Large intestine (tissue), 12 donors: ENCODE measurements at places on chromosomes 5 and 9. TPM values are rescaled to one million over a fixed set of nuclear protein-coding genes. Genes with fewer than 3 reads are reported as not detected.

DNA sequence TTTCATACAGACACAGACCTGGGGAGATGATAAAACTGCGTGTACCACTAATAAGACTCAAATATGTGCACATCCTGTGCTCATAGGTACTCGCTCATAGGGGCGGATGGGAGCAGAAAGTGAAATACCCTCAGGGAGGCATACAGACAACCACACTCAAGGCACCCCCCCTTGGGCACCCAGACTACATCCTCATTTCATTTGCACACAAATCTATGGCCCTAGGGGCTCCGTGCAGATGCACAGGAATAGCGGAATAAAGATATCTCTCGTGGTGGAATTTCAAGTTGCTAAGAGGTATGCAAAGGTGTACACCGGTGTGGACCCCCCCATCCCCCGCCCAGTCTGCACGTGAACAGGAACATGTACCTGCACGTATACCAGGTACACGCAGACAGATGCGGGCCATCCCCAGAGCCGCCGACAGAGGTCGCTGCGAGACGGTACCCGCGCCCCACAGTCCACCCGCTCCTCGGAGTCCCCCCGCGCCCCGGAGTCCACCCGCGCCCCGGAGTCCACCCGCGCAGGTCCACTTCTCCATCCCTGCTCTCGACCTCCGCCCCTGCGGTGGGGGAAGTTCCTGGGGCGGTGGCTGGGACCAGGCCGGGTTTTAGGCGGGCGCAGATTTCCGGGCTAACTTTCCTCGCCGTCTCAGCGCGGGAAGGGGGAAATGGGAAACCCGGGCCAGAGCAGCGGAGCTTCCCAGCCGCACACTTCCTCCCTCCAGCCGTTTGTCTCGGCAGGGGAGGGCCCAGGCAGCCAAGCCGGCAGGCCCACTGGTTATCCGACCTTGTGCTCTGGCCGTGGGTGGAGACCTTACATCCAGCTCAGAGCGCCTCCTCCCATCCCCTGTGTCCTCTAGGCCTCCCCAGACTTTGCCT, 1.0 kb upstream of the IL12B start:
- DNase-seq, result peak; percentile 43
- peaks cover 18% of the 10 kb centered on the region for H3K27me3 ChIP-seq
- H3K36me3 ChIP-seq, result no peaks in the 10 kb centered on the region
- no peaks in the 10 kb centered on the region for H3K4me1 ChIP-seq
- peak overlapping the region; percentile 37 for H3K4me3 ChIP-seq

DNA sequence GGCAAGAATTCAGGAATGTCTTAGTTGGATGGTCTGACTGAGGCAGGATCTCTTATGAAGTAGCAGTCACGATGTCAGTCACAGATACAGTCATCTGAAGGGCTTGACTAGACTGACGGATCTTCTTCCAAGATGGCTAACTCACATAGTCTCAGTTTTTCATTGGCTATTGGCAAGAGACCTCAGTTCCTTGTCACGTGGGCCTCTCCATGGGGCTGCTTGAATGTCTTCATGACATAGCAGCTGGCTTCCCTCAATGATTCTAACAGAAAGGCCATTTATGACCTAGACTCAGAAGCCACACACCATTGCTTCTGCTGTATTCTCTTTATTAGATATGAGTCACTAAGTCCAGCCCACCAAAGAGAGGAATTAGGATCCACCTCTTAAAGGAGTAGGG, 4.7 kb downstream of the APC start:
- H3K4me3 ChIP-seq, result no peak overlapping the region
- H3K27me3 ChIP-seq, result no peaks in the 10 kb centered on the region
- DNase-seq, result no peak
- no peak overlapping the region for H3K27ac ChIP-seq
- H3K36me3 ChIP-seq, result no peaks in the 10 kb centered on the region
- no peaks in the 10 kb centered on the region for H3K4me1 ChIP-seq

The GFI1B gene
- polyA plus RNA-seq, result 6.2 TPM

- no peaks in the 10 kb centered on the region for H3K27me3 ChIP-seq
- no peak overlapping the region for H3K27ac ChIP-seq
- no peak overlapping the region for H3K4me3 ChIP-seq
- H3K4me1 ChIP-seq, result no peaks in the 10 kb centered on the region
- no peak for DNase-seq
These were observed 15.9 kb downstream of the ATP6V0E1 start for GRCh38 chr5:172999372-172999973.

The FBXL7 gene
- polyA plus RNA-seq, result 7.2 TPM

The NFIB gene
- polyA plus RNA-seq, result 16.6 TPM

The TAS2R1 gene
- polyA plus RNA-seq, result not detected

GRCh38 chr9:37035648-37036370, 1.7 kb upstream of the PAX5 start:
- no peak for DNase-seq
- H3K27me3 ChIP-seq, result peaks cover 98% of the 10 kb centered on the region
- H3K4me1 ChIP-seq, result peaks cover 21% of the 10 kb centered on the region
- no peak overlapping the region for H3K4me3 ChIP-seq
- no peak overlapping the region for H3K27ac ChIP-seq

The PCDHAC1 gene
- polyA plus RNA-seq, result 1.2 TPM

- peaks cover 26% of the 10 kb centered on the region for H3K4me1 ChIP-seq
- H3K36me3 ChIP-seq, result peaks cover 33% of the 10 kb centered on the region
- H3K27ac ChIP-seq, result no peak overlapping the region
- no peak for DNase-seq
- H3K4me3 ChIP-seq, result peak overlapping the region; percentile 64
- H3K27me3 ChIP-seq, result no peaks in the 10 kb centered on the region
These were observed 14.4 kb upstream of the SYNPO start for GRCh38 chr5:150625831-150626746.

DNA sequence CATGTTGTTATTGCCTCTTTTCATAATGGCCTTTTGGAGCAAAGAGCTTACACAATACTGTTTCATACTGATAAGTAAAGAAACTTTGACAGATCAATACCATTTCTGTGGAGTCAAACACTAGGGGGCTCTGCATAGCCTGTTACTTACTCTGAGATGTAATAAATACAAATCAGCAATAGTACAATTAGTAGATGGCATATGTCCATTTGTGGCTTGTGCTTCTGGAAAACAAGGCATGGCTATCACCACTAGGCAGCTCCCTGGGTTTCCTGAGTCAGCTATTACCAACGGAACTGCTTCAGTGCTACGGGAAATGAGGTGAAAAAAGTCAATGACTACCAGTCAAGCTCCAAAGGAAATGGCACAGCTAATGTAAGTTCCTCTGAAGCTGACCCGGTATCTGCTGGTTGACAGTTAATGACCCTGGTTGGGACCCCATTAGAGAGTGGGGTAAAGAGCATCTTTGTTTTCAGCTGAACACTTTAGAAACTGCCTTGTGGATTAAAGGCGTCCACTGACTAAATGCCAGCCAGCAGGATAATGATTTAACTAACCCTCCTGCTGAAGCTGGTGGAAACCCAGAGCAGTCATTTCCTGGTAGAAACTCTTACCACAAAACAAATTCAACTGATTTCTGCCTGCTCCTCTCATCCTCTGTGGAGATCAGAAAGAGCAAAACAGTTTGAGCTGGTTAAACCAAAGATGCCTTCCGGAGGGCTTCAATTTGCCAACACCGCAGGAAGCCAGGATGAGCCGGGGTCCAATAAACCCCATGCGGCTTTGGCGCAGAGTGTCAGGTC, 69.0 kb upstream of the FAM169A start:
- H3K4me1 ChIP-seq, result peaks cover 17% of the 10 kb centered on the region
- H3K27ac ChIP-seq, result peak overlapping the region; percentile 39
- peak; percentile 72 for DNase-seq
- no peaks in the 10 kb centered on the region for H3K36me3 ChIP-seq

DNA sequence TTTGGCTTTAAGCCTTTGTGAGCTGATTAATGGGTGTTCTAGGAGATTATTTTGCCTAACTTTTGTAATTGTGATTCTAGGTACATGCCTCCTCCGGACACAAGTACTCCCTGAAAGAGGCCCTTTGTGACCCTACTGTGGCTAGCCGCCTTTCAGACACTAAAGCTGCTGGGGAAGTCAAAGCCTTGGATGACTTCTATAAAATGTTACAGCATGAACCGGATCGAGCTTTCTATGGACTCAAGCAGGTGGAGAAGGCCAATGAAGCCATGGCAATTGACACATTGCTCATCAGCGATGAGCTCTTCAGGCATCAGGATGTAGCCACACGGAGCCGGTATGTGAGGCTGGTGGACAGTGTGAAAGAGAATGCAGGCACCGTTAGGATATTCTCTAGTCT, 13.6 kb downstream of the ITGA1 start:
- H3K27ac ChIP-seq, result peak overlapping the region; percentile 87
- H3K27me3 ChIP-seq, result no peaks in the 10 kb centered on the region
- peaks cover 10% of the 10 kb centered on the region for H3K36me3 ChIP-seq
- peak overlapping the region; percentile 71 for H3K4me3 ChIP-seq
- peak; percentile 32 for DNase-seq

DNA sequence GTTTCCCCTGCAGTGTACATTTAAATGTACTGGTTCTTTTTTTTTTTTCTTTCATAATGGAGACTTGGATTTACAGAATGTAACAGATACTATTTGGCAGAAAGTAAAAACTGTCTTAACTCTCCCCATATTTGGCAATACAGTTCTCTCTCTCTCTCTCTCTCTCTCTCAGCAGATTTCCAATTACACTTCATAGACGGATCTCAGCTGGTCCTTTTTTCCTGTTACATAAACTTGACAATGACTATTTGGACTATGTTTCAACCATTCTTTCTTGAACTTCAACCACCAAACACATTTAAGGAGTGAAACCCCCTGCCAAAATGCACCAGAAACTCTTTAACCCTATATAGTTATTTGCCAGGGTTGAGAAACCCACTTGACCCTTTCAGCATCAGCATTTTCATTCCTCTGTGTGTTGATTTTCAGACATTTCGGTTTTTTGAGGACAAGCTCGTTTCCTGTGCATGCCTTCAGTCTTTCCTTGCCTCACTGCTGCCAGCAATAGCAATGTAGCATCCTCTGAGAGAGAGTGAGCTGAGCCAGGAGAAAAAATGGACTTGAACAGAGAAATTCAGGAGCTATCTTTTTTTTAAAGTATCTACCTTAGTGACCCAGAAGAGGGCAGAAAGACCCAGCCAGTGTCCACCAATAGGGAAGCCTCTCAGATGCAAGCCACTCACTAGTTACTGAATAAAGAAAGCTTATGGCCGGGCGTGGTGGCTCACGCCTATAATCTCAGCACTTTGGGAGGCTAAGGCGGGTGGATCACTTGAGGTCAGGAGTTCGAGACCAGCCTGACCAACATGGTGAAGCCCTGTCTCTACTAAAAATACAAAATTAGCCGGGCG, 26.0 kb upstream of the GNA14 start:
- DNase-seq, result peak; percentile 20
- H3K4me3 ChIP-seq, result no peak overlapping the region
- no peaks in the 10 kb centered on the region for H3K4me1 ChIP-seq
- no peak overlapping the region for H3K27ac ChIP-seq
- H3K27me3 ChIP-seq, result no peaks in the 10 kb centered on the region
- no peaks in the 10 kb centered on the region for H3K36me3 ChIP-seq

The GARNL3 gene
- 24.0 TPM for polyA plus RNA-seq

DNA sequence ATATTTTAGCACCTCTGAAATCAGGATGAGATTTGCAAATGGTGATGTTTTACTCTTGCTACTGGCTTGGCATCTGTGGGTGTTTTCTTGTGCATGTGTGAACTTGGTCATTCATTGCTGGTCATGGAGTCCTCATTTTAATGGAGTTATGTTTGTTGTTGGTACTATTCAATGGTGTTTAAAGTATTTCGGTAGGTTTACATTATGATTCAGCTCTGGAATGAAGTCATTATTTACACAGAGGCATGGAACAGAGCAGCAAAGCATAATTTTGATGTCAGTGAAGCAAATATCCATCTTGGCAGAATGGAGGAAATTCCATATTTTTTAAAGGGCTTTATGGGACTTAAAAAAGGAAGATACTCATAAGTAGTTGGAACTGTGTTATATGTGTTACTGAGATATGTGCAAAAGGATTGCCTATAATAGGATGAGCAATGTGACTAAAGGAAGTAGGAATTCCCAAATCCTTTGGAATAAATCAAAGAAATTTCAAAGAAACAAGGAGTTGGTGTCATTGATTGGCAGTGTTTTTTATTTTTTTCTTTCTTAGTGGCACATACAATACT, 147.4 kb downstream of the ACTBL2 start:
- H3K4me3 ChIP-seq, result no peak overlapping the region
- H3K27me3 ChIP-seq, result peaks cover 2% of the 10 kb centered on the region
- no peak overlapping the region for H3K27ac ChIP-seq
- no peaks in the 10 kb centered on the region for H3K36me3 ChIP-seq

GRCh38 chr9:21160178-21160577, 6.3 kb downstream of the IFNA21 start:
- H3K27ac ChIP-seq, result no peak overlapping the region
- H3K36me3 ChIP-seq, result no peaks in the 10 kb centered on the region
- no peaks in the 10 kb centered on the region for H3K27me3 ChIP-seq
- H3K4me1 ChIP-seq, result no peaks in the 10 kb centered on the region
- DNase-seq, result no peak
- no peak overlapping the region for H3K4me3 ChIP-seq

GRCh38 chr5:79955356-79955895, 35.6 kb downstream of the MTX3 start:
- no peak overlapping the region for H3K27ac ChIP-seq
- peaks cover 3% of the 10 kb centered on the region for H3K27me3 ChIP-seq
- DNase-seq, result no peak
- H3K36me3 ChIP-seq, result no peaks in the 10 kb centered on the region

DNA sequence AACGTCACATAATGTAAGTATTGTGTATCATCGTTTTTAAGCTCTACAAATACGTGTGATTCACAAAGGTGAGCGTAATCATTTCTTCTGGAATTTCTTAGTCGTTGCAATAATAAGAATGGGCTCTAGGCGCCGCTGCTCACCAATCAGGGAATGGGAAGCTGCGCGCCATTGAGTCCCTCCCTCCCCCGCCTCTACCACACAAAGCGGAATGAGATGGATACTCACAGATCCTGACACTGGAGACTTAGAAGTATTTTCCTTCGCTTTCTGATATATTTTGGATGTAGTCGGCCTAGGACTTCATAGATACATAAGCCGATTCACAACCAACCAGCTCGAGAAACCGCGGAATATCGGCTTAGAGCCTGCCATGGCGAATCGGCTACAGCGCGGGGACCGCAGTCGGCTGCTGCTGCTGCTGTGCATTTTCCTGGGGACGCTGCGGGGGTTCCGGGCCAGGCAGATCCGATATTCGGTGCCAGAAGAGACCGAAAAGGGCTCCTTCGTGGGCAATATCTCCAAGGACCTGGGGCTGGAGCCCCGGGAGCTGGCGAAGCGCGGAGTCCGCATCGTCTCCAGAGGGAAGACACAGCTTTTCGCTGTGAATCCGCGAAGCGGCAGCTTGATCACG, at the start of gene PCDHGA11:
Gene PCDHGA11 (plus strand): TSS at position 197 of the 634 bp plus-strand sequence. CDS start 177 bp downstream, at position 374.
- no peaks in the 10 kb centered on the region for H3K36me3 ChIP-seq
- peak within 1 kb of the TSS; percentile 11 for H3K4me3 ChIP-seq
- no peaks in the 10 kb centered on the region for H3K4me1 ChIP-seq
- H3K27ac ChIP-seq, result no peak within 1 kb of the TSS
- peak; percentile 34 for DNase-seq

The QRFP gene
- polyA plus RNA-seq, result 0.36 TPM

DNA sequence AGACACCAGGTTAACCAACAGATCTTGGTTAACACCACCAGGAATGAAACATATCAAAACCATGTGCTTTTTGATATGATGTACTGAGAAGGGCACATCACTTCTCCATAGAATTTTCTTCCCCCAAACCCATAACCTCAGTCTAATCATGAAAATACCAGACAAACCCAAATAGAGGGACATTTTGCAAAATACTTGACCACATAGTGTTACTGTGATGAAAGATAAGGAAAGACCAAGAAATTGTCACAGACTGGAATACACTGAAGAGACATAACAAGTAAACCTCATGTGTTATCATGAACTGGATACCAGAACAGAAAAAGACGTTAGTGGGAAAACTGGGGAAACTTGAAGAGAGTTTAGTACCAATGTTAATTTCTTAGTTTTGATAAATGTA, 74.9 kb upstream of the VCAN start:
- H3K4me1 ChIP-seq, result no peaks in the 10 kb centered on the region
- no peak overlapping the region for H3K4me3 ChIP-seq
- no peaks in the 10 kb centered on the region for H3K27me3 ChIP-seq
- no peak for DNase-seq
- no peaks in the 10 kb centered on the region for H3K36me3 ChIP-seq
- H3K27ac ChIP-seq, result no peak overlapping the region
